ENCODE measurements at places on chromosomes 4 and X.
A peak's percentile ranks its signal among the peaks of the same experiment; 100 is the strongest.

GRCh38 chr4:103996064-103996463 is 276.3 kb upstream of the TACR3 start:
- DNase-seq, result peak; percentile 57

DNA sequence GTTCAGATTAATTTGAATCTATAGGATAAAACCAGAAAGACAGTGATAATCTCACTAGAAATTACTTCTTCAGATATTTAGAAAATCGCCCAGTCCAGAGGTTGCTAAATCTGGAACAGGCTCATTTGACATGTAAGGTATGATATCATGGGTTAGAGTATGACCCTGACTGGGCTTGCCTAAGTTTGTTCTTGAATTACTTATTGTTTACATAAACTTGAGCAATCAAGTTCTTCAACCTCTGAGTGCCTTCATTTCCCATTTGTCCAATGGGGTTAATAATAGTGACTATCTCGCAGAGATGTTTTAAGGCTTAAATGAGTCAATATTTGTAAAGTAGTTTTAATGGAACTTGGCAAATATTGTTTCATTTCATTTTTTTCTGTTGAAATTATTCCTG is 1947.6 kb upstream of the IGFBP7 start:
- no peak for DNase-seq

DNA sequence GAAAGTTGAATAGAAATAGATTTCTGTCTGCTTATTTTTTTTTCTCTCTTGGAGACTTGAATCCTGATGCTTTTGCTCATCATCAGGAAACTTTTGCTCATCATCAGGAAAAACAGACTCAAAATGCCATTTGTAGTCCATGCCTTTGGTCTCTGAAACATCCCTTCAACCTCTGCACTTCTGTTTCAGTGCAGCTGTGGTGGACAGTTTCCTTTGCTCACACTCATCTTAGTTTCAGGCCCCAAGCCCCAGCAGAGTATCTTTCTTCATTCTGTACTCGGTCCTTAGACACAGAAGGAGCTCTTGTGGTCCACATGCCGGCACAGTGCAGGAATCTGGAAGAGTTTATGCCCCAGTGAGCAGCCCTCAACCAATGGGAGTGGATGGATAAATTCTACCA is 337.9 kb downstream of the PPP3CA start:
- peak; percentile 4 for DNase-seq

GRCh38 chr4:21625447-21625846 is 323.1 kb downstream of the KCNIP4 start:
- no peak for DNase-seq

GRCh38 chr4:29046781-29047180 is 1673.4 kb upstream of the PCDH7 start:
- no peak for DNase-seq

Data from ACHN (cell line).